ENCODE measurements at places on chromosomes 5 and 9.
A peak's percentile ranks its signal among the peaks of the same experiment; 100 is the strongest.

GRCh38 chr5:1178529-1179382 is 22.6 kb upstream of the SLC6A19 start:
- no peak for DNase-seq

GRCh38 chr9:136238342-136238732 is 7.3 kb downstream of the QSOX2 start:
- no peak for DNase-seq

GRCh38 chr5:132032196-132032595 is 20.7 kb upstream of the ACSL6 start:
- no peak for DNase-seq

- DNase-seq: no peak
Observed at GRCh38 chr5:124162767-124163532, 583.5 kb downstream of the ZNF608 start.

DNA sequence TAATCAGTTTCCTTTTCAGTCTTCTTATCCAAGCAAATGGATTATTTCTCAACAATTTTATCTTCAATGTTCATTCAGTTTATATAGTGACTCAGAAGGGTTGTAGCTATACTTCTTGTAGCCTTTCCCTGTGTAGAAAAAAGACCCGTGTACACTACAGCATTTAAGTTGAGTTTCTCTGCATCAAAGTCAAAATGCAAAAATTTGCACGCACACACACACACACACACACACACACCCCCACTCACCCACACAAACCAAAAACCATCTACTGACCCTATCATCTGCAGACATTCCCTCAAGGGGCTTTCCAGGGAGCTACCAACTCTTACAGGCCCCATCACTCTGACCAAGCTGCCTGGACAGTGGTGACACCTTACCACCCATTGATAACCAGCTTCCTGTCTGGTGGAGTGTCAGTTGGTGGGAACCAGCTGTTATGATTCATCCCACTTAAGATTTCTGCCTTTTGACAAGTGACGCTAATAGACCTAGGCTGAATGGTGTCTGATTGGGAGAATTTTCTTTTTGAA is 12.2 kb upstream of the ELL2 start:
- DNase-seq: no peak

GRCh38 chr9:16673171-16673570 is 197.3 kb downstream of the BNC2 start:
- no peak for DNase-seq

DNA sequence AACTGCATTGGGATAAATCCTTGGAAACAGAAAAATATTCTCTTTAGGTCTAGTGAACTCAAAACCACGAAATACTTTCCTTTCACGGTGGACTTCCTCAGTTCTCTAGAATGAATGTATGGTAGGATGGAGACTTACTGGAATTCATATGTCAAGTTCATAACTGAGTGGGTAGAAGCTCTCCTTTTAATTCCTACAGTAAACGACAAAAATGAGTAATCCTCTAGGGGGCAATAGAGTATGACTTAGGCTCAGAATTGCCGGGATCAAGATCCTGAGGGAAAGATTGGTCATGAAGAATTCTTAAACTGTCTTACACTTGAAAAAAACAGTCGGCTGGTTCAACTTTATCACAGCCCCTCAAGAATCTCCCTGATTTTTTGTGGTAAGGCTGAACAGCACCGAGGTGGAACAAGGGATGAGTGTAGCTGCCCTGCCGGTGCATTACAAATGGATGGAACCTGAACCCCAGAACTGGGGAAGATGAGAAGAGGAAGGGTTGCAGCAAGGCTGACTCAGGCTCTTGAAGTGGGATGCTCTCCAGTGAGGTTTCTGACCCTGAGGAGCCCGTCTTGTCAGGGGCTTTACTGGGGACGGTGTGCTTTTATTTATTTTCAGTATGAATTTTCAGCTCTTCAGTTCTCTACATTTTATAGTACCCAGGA is 14.0 kb upstream of the LOX start:
- DNase-seq: peak; percentile 40

GRCh38 chr5:172770374-172770674 is 671 bp downstream of the DUSP1 start:
- no peak for DNase-seq

DNA sequence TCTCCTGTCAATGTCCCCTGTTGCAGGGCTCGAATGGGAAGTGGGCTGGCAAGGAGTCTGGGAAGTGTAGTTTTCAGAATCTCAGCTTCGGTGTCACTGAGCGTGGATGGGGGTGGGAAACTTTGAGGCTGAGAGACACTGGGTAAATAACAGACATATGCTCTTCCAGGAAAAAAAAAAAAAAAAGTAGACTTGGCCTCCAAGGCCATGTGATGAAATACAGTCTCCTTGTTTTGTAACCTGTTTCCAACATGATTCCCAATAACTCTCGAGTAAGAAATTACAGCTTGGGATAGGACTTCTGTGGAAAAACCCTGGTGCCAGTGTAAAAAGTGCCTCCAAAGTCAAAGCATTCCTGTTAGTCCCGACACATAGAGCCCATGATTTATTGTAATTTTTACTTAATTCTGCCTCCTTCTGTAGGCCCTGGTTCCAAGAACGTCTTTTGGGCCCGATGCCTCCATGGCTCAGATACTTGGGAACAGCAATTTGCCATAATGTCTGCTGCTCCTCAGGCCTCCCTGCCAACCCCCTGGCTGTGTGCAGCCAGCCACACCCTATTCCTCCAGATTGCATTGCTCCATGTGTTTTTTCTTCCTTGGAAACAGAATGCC is 119.5 kb upstream of the TNC start:
- DNase-seq: no peak

GRCh38 chr5:150436141-150436680 is 13.3 kb downstream of the RPS14 start:
- peak; percentile 85 for DNase-seq

GRCh38 chr5:88646866-88647265 is 236.1 kb downstream of the MEF2C start:
- DNase-seq: no peak

- no peak for DNase-seq
Observed at GRCh38 chr5:40428126-40428525, 251.6 kb upstream of the PTGER4 start.

DNA sequence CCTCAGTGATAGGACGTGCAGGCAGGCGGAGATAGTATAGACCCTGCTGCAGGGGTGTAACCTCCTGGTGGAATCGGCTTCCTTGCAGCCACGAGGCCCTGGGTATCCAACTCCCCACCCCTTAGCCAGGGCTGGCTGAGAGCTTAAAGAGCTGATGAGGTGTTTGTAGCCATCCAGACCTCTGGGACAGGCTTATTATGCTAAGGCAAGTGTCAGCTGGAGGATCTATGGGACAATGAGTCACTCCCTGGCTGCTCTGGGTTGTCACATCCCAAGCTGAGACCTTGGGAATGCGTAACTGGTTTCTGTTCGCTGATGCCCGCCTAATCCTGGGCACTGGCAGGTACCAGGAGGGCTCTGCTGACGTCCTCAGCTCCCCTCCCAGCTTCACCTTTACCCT is 38.9 kb downstream of the DAB2IP start:
- peak; percentile 50 for DNase-seq

- peak; percentile 20 for DNase-seq
Observed at GRCh38 chr9:129284607-129285291, 106.7 kb upstream of the IER5L start.

GRCh38 chr5:61322738-61323725 is 9.0 kb upstream of the ZSWIM6 start:
- no peak for DNase-seq

GRCh38 chr5:131769336-131769735 is 27.5 kb downstream of the FNIP1 start:
- no peak for DNase-seq

DNA sequence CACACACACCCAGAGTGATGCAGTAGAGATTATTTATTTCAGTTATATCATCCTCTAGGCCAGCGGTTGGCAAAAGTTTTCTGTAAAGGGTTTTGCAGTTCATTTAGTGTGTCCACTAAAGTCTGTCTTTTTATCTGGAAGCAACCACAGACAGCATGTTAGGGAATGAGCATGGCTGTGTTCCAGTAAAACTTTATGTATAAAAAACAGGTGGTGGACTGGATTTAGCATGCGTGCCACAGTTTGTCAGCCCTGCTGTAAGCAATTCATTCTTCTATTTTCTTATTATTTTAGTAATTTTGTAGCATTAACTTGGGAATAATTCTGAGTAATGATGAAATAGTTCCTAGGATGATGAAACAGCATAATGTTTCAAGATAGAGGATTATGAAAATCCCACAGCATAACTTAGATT is 51.7 kb downstream of the CCNH start:
- DNase-seq: no peak

- DNase-seq: no peak
Observed at GRCh38 chr5:78833284-78833683, 151.8 kb downstream of the ARSB start.

GRCh38 chr5:179438011-179438441 is 92.8 kb upstream of the ADAMTS2 start:
- DNase-seq: peak; percentile 53

DNA sequence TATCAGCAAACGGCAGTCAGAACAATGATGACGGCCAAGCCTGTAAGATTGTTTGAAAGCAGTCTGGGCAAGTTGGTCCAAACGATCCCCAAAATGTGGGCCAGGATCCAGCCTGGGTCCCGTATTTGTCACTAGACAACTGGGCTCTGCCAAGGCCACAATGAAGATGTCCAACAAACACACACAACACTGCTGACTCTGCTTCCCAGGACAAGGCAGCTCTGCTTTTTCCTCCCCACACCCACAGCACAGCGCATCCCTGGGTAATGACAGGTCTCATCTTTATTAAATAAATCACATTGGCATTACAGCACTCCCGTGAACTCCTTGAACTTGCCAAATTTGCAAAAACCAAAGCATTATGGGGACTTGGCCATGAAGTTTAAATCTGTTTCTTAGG is 424.1 kb upstream of the ACTBL2 start:
- no peak for DNase-seq

- DNase-seq: no peak
Observed at GRCh38 chr9:128096616-128097536, 28.8 kb downstream of the SLC25A25 start.

GRCh38 chr5:179006564-179006963 is 11.4 kb upstream of the GRM6 start:
- DNase-seq: no peak

GRCh38 chr9:33304362-33304761 is 14.0 kb downstream of the NFX1 start:
- DNase-seq: no peak

- DNase-seq: peak; percentile 77
Observed at GRCh38 chr5:178145965-178146820, 7.5 kb downstream of the NHP2 start.

- DNase-seq: no peak
Observed at GRCh38 chr5:123617561-123617960, 105.6 kb downstream of the CSNK1G3 start.

- DNase-seq: no peak
Observed at GRCh38 chr9:34370970-34371880, 5.5 kb downstream of the MYORG start.

GRCh38 chr5:156402387-156402921 is 75.5 kb downstream of the SGCD start:
- DNase-seq: no peak

DNA sequence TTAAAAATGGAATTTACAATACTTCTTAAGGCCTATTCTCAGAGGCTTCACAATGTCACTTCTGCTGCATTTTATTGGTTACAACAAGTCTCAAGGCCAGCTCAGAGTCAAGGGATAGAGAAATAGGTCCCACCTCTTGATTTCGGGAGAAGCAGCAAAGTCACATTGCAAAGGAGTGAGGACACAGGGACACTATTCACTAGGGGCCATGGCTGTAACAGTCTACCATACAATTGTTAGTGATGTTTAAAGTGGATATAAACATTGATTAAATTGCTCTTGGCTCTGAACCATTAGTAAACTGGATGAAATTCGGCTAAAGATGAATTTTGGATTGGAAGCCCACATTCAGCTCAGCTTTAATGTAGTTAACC is 21.7 kb upstream of the CMBL start:
- no peak for DNase-seq

- no peak for DNase-seq
Observed at GRCh38 chr5:149441194-149441753, 62.2 kb upstream of the IL17B start.

DNA sequence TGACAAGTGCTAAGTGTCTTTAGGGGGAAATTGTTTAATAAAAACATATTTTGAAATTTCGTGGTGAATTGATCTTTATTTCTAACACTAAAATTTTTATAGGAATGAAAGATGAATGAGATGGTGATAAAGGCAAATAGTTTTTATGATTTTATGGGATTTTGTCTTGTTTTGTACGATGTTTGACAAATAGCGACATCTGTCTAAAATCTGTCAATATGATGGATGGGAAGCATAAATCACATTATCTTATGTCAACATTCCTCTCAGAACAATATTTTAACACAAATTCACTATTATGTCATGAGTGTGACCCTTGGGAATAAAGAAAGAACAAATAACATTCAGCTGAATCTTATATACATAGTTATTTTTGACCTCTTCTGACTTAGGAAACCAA is 852.0 kb upstream of the CDH6 start:
- DNase-seq: no peak

- no peak for DNase-seq
Observed at GRCh38 chr5:162227075-162227474, 159.5 kb downstream of the GABRG2 start.

- no peak for DNase-seq
Observed at GRCh38 chr5:60387051-60387440, 312.9 kb downstream of the DEPDC1B start.

DNA sequence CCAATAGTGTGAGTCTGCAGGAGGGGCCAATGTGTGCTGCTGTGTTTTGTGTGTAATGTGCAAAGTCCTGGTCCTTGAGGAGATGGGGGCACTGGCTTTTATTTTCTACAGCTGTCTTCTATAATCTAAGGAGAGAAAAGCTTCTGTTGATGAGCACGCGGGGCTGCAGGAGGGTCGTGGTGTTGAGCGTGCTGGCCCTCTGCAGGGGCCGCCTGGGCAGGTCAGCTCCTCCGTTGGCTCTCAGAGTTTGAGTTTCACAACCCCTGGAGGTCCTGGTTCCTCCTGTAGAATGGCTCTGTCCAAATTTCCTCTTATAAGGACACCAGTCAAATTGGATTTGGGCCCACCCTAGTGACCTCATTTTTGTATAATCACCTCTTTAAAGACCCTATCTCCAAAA is 12.6 kb downstream of the OR2V1 start:
- DNase-seq: no peak

DNA sequence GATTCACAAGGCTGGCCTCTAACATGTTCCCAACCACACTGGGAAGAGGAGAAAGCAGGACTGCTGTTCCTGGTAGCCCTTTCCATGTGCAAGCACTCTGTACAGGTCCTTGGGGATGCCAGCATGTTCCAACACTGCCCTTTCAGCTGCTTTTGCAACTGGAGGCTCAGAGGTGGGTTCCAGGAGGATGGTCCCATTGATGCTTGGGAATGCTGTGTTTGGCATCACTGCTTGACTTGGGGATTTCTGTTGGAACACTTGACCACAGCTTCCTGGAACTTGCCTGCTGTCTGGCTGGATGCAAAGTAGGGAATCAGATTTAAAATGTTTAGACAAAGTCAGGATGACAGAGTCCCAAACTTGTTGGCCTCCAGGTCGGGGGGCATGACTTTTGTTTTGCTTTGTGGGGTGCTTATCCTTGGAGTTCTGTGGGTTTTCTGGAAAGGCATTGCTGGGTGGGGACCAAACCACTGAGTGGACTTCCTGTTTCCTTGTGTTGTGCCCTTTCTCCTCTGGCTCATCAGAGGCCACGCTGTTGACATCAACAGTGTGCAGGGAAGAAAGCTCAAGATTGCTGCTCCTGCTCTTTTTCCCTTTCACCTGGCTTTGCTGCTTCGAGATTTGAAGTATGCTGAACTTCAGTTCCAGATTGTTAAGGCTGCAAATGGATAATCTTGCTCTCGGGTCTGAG is 148.5 kb upstream of the RPS23 start:
- no peak for DNase-seq
